ENCODE measurements at places on chromosomes 7 and 10.

GRCh38 chr10:75048669-75049098, 62.8 kb upstream of the SAMD8 start:
- DNase-seq: no peak

- no peak for DNase-seq
Observed at GRCh38 chr10:76621886-76622620, 1015.6 kb downstream of the KCNMA1 start.

GRCh38 chr7:7932553-7932952, 36.0 kb upstream of the GLCCI1 start:
- no peak for DNase-seq

- no peak for DNase-seq
Observed at GRCh38 chr10:89799573-89799972, 98.2 kb downstream of the KIF20B start.

GRCh38 chr10:31126593-31126992, 94.9 kb upstream of the ZNF438 start:
- no peak for DNase-seq

All from GM04503 (cell line).